ENCODE measurements at places on chromosomes 1 and 21.

- no peak for DNase-seq
Measured at GRCh38 chr21:18178509-18178908, 66.1 kb upstream of the CHODL start.

DNA sequence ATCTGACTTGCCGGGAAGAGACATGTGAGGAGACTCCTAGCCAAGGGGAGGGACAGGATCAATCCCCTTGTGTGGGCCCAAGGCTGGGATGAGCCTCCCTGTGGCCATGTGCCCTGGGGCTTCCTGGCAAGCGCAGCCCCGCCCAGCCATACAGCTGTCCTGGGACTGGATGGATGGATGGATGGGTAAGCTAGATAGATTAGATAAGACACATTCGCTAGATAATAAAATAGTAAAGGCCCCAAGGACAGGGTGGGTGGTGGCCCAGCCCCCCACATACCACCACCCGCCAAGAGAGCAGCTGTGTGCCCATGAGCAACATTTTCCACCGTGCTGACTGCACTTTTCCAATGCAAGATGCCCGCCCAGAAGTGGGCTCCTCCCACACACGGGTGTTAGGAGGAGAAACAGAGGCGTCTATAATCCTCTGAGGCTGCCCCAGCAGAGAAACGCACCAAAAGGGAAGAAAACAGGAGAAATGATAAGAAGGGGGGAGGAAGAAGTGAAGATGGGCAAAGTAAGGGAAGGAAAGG, 25.1 kb downstream of the ZBTB17 start:
- peak; percentile 55 for DNase-seq

- no peak for DNase-seq
Measured at GRCh38 chr1:246110343-246111219, 396.5 kb downstream of the SMYD3 start.

- DNase-seq, result no peak
Measured at GRCh38 chr1:8595941-8596340, 221.5 kb downstream of the RERE start.

- no peak for DNase-seq
Measured at GRCh38 chr1:7426780-7427604, 344.1 kb upstream of the VAMP3 start.

DNA sequence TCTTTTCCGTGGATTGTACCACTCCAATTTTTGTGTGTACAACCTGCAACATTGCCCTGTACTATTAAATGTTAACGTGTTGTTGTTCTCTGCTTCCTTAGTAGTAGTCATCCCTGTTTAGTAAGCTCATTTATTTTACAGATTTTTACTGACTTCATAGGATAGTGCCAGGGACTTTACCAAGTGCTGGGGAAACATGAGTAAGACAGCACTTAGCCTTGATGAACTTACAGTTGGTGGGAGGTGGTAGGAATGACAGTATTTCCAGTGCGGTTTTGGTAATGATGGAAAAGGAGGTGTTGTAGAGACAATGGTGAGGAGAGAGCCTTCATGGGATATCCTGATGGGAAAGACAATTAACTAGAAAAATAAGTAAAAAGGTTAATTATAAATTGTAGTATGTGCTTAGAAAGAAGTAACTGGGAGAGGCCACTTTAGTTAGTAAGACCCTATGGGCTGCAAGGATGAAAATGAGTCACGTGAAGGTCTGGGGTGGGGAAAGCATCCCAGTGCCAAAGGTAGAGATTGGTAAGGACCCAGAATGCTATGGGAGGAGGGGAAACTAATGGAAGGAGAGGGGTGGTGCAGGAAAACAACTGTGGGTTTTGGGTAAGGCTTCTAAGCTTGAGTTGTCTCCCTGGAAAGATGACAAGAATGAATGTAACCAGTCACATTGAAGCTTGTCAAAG, 1.7 kb downstream of the RLF start:
- DNase-seq, result no peak

DNA sequence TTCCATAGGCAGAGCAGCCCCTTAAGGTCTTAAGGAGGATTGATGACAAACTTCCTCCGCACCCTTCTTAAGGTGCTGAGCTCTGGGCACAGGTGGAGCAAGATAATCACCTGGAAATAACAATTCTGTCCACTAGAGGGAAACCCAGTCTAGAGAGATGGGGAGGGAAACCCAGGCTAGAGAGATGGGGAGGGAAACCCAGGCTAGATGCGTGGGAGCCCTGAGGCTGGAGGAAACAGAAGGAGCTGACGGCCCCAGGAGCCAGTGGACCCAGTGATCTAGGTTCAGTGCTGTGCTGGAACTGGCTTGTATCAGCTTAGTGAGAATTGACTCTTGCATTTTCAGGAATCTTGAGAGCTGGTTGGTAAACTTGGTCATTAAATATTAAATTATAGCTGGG, 17.8 kb upstream of the MYCL start:
- no peak for DNase-seq

GRCh38 chr1:116126281-116126680, 15.1 kb downstream of the MAB21L3 start:
- no peak for DNase-seq

GRCh38 chr1:157951230-157951629, 42.2 kb upstream of the KIRREL1 start:
- no peak for DNase-seq

DNA sequence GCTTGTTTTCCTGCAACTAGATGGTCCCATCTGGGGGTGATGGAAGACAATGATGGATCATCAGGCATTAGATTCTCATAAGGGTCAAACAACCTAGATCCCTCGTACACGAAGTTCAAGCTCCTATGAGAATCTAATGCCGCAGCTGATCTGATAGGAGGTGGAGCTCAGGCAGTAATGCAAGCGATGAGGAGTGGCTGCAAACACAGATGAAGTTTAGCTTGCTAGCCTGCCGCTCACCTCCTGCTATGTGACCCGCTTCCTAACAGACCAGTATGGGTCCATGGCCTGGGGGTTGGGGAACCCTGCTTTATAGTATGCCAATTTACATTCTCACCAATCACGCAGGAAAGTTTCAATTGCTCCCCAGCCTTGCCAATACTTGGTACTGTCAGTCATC, 37.5 kb downstream of the TLR5 start:
- DNase-seq, result no peak

DNA sequence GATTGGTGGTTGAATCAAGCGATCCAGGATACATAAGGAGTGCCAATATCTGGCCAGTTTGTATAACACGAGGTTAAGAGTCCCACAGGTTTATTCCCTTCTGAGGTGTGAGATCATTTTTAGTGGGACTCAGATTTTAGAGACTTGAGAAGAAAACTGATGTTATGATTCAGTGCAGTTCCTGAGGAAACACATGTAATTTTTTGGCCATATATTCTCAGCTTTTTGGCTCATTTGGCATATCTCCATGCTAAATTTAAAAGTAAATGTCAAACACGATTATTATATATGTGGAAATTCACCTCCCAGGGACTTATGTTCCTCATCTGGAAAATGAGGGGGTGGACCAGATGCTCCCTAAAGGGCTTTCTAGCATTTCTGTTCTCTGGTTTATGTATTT, 39.2 kb upstream of the SERBP1 start:
- DNase-seq, result no peak

DNA sequence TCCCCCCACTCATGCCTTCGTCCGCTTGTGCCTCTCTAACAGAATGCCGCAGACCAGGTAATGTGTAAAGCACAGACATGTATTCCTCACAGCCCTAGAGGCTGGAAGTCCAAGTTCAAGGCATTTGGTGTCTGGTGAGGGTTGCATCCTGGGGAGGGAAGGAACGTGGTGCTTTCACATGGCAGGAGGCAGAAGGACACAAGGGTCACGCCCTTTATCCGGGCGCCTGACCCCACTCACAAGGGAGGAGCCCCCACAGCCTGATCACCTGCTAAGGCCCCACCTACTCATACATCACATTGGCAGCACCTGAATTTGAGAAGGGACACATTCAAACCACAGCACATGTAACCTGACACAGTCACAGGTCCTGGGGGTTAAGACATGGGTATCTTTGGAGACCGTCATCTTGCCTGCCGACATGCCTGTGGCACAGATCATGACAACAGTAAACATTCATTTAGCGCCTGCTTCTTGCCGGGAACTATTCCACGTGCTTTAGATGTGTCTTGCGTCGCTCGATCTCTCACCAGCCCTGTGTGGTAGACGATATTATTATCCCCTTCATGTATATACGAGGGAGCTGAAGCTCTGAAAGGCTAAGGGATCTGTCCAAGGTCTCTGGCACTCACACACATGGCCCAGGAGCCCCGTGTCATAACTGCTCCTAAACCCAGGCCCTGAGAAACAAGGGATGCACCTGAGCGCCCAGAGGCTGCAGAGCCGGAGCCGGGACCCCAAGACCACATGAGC, 235.6 kb downstream of the NPHP4 start:
- DNase-seq, result no peak

GRCh38 chr1:212666116-212666775, 33.4 kb downstream of the BATF3 start:
- no peak for DNase-seq

- DNase-seq, result no peak
Measured at GRCh38 chr1:98931128-98931835, 73.4 kb downstream of the PLPPR5 start.

DNA sequence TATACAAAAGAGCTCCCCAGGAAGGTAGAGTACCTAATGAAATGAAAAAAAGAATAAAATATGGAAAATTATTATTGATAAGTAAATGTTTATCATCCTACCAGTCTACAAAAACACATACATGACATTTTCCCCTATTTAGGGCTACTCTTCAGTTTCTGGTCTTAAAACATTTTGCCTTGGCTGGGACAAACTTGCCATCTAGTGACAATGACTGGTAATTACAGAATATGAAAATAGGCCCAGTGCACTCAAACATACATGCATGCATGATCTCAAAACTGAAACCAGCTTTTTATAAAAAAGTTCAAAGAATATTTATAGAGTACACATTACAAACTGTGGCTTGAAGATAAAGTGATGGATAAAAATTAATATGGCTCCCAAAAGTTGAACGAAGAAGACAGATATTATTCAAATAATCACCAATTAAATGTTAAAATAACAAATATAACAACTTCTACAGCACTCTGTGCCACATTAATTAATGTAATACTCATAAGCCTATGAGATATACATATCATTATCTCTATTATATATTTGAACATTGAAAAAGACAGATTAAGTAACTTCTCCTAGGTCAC, 10.5 kb upstream of the RNPC3 start:
- no peak for DNase-seq

- DNase-seq, result no peak
Measured at GRCh38 chr1:156964441-156964840, 44.0 kb downstream of the LRRC71 start.

GRCh38 chr1:212962509-212962908, 12.2 kb downstream of the VASH2 start:
- no peak for DNase-seq

GRCh38 chr1:65066766-65067490, 81.1 kb upstream of the AK4 start:
- DNase-seq, result peak; percentile 62

GRCh38 chr1:150056407-150056806, 11.2 kb upstream of the VPS45 start:
- no peak for DNase-seq

Measured in stimulated activated CD4-positive, alpha-beta T cell treated with anti-CD3 and anti-CD28 coated beads, Interleukin-15, amount 100 ng/mL, for 1 hour (primary cell).